ENCODE measurements at places on chromosomes 4 and X.

DNA sequence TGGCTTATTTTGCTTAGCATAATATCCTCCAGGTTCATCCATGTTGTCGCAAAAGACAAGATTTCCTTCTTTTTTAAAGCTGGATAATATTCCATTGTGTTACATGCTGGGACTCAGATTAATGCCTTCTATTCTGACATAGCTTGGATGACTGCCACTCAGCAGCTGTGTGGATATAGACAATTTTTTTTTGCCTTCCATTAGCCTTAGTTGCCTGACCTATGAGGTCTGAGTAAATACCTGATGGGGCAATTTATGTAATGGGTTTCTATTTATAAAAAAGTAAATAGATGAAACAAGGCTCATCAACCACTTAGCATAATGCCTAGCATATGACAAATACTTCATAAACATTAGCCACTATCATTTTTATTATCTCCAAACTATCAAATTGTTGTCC is 515.4 kb downstream of the ZNF674 start:
- no peak for DNase-seq

DNA sequence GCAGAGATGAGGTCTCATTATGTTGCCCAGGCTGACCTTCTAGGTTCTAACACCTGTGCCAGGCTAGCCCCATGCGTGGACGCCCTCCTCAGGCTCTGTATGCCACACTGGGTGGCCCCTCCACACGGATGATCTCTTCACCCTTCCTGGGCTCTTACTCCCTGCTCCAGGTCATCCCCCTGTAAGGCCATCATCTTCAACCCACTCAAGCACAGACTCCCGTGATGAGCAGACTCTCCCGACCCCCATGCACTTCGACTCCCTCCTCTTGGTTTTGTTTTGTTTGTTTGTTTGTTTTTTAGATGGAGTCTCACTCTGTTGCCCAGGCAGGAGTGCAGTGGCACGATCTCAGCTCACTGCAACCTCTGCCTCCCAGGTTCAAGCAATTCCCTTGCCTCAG is 70.9 kb downstream of the HPRT1 start:
- DNase-seq = no peak

GRCh38 chrX:102959471-102959870 is 22.4 kb downstream of the RAB40AL start:
- DNase-seq = no peak

GRCh38 chrX:2261831-2262667 is 238.7 kb downstream of the DHRSX start:
- DNase-seq = no peak

- DNase-seq = no peak
These were observed 304.7 kb upstream of the FTHL17 start for GRCh38 chrX:31376408-31377022.

DNA sequence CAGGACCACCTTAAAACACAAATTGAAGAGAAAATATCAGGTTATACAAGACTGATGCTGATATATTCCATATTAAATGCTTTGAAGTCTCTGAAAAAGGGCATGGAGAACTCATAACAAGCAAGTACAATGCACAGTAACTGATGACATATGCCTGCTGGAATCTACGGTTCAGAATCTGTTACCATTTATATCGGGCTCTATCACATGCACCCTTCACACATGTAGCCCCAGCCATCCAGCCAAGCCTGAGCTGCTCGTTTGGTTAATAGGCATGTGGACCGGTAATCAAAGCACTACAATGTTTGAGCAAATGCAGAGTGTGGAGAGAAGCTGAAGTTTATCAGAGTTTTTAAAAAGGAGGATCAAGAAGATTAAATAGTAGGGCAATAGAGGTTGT is 11.8 kb downstream of the COMMD8 start:
- no peak for DNase-seq

DNA sequence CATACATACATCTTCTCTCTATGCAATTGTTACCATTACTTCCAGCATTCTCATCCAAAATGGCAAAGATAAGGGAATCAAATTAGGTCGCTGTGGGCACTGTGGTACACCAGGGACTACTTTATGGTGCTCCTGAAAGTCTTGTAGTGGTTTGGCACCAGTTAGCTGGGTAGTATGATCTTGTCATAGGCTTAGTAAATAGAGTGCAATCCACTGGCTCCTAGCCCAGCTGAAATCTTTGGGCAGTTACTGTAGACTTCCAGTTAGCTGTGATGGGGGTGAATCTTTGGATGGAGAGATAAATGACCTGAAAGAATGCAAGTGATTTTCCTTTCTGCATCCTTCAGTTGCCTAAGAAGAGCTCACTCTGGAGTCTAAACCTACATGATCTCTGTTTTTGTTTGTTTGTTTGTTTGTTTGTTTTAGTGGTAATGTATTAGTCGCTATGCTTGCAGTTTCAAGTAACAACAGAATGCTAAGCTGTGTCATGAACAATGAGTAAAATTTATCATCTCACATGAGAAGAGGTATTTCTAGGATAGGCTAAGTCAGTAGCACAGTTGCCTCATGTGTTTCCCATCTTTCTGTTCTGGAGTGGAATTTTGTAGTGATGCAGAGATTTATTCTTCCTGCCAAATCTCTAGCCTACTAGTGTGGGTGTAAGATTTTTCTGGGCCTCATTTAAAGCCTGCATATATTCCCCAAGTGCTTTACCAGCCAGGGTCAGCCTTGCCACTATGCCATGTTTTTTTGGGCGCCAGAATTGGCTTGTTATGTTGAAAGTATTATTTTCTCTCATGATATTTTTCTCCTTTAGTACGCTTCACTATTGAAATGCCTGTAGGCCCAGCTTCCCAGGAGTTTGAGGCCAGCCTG is 24.2 kb downstream of the HERC3 start:
- no peak for DNase-seq

DNA sequence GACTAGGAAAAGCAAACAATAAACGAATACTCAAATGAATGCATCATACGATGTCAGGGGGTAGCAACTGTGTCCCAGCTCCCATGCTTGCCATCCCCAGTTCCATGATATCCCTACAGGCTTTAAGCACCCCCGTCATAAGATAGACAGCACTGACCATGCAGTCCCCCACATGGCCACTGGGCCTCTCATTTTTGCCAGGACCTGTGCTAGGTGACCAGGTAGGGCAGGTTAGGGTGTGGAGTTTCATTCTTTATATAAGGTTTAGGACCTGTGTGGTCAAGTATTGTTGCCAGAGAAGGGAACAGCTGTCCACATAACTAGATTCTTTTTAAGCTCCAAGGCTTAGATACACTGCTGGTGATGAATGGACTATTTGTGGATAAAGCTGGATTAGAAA is 9.7 kb downstream of the PPEF2 start:
- no peak for DNase-seq

DNA sequence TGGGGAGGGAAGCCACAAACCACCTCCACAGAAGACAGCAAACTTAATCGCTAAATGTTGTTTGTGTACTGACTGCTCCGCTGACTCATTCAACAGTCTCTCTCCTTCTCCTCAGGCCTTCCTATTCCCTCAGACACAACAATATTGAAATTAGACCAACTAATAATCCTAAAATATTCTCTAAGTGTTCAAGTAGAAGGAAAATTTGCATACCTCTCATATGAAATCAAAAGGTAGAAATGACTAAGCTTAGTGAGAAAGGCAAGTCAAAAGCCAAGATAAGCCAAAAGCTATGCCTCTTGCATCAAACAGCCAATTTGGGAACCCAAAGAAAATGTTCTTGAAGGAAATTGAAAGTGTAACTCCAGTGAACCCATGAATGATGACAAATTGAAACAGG is 75.7 kb upstream of the ARHGAP24 start:
- no peak for DNase-seq

DNA sequence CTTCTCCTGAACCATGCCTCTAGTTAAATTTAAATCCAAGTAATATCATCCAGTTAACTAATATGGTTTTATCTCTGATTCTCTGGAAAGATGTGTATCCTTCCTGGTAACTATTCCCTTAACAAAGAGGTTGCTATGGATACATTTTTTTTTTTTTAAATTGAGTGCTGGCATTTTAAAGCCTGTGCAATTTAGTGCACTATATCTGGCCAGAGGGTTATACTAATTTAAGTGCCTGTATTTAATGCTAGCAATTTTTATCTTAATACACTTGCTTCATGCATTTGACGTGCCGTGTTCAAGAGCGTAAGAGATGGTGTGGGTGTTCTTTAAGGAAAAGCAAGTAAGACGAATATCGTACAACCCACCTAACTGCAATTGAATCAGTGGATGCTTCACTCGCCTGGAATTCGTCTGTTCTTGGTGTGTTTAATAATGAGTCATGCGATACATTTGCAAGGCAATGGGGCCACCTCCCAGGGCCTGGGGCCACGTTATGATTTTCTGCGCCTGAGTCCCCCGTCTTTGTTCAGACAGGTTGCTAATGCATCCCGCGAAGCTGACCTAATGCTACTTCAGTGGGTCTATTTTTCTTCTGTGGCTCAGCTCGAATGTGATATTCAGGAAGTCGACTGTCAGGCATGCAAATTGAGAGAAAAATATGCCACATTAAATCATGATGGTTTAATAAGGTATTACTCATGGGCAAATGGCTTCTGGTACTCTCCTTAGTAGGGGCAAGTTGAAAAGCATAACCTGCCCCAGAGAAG is 14.2 kb upstream of the MID1 start:
- no peak for DNase-seq

DNA sequence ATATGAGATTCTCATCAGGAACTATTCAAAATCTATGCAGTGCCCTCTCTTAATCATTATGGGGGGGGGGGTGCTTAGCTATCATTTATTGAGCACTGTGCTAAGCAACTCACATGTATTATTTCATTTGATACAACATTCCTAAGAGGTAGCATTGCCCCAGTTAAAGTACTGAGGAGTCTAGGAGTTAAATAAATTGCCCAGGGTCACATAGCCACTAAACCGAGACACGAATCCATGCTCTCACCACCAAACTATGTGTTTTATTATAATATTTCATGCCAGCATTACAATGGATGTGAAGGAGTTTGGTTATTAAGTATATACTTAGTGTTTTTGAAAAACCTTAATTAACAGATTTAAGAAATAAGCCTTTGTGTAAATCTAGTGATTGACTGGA is 131.4 kb downstream of the CBR4 start:
- DNase-seq = no peak

DNA sequence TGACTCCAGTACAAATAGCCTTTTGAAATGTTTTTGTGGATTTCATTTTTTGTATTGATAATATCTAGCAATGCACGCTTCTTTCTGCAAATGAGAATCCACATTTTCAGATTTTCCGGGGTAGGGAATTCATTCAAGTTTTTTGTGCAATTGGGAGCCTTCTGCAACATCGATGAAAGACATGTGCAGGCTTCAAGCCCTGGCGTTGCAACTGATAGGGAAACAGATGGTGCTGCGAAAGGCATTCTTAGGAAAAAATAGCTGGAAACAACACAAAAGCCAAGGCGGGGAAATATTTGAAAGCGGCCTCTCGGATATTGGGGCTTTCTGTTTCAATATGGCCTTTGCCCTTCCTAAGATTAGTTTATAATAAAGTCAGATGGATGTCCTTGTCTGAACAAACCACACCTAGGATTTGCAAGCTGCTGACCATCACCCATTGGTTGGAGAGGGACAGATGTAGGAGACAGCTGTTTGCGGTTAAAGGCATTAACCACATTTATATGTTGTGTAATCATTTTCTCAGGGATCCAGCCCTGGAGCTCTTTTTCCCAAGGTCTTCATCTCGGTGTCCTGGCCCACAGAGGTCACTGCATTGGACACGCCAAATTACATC is 136.5 kb downstream of the PRKX start:
- DNase-seq = no peak

DNA sequence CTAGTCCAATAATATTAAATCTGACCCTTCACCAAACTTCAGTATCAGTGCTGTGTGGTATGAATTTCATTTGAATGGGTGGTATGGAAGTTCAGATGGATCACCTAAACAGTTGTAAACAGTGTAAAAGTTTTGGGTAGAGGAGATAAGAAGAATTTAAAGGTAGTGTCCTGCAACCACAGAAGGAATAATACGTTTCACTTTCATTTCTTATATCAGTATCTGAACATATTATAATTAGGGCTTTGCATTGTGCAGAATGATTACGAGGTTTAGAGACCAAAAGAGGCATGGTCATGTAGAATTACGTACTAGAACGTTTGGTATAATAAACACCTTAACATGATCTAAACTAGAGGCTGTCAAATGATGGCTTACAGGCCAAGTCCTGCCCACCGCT is 116.1 kb downstream of the PDLIM5 start:
- DNase-seq = no peak
